ENCODE measurements at places on chromosomes 6 and 20. TPM values are rescaled to one million over a fixed set of nuclear protein-coding genes. Genes with fewer than 3 reads are reported as not detected.
A peak's percentile ranks its signal among the peaks of the same experiment; 100 is the strongest.

BMP5 gene
- total RNA-seq = 1.5 TPM

BMP2 gene
- total RNA-seq = 1.7 TPM

APMAP gene
- 44.5 TPM for total RNA-seq

KCNQ2 gene
- total RNA-seq = 0.19 TPM

FAM209A gene
- 0.23 TPM for total RNA-seq

DOK5 gene
- 25.5 TPM for total RNA-seq

TGIF2 gene
- total RNA-seq = 2.8 TPM

GRCh38 chr6:125114248-125114858 lies 39.2 kb upstream of the TPD52L1 start:
- peak; percentile 19 for DNase-seq

- DNase-seq = no peak
These were observed 17.1 kb downstream of the TGM3 start for GRCh38 chr20:2312876-2313275.

DNA sequence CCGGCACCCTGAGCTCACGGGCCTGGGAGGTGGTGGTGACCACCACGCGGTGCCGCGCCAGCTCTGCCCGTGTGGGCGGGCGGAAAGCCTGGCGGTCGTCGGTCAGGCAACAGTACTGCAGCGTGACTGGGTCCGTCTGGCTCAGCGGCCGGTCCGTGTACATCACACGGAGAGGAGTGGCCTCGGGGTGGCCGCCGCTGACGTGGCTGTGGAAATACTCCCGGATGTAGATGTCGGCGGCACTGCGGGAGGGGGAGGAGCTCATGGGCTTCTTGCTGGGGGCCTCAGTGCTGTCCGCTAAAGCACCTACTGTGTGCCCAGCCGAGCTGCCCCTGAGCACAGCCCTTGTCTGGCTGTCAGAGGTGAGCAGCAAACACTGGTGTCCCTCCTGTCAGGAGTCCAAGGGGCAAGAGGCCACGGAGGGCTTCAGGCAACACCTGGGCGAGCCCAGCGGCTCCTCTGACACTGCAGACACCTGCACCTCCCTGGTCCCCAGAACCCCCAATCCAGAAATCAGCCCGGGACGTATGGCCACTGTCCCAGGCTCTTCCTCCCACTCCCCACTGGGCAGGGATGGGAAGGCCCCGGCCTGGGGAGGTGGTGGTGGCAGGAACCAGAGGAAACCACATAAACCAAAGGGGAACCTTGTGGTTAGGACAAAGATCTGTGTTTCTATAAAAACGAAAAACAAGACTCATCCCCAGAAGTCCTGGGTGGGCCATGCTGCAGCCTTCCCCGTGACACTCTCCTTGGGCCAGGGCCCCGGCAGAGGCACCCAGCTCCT lies 6.5 kb downstream of the HELZ2 start:
- peak; percentile 51 for DNase-seq

- DNase-seq = no peak
These were observed 94.7 kb upstream of the PLCB4 start for GRCh38 chr20:8974009-8974708.

DNA sequence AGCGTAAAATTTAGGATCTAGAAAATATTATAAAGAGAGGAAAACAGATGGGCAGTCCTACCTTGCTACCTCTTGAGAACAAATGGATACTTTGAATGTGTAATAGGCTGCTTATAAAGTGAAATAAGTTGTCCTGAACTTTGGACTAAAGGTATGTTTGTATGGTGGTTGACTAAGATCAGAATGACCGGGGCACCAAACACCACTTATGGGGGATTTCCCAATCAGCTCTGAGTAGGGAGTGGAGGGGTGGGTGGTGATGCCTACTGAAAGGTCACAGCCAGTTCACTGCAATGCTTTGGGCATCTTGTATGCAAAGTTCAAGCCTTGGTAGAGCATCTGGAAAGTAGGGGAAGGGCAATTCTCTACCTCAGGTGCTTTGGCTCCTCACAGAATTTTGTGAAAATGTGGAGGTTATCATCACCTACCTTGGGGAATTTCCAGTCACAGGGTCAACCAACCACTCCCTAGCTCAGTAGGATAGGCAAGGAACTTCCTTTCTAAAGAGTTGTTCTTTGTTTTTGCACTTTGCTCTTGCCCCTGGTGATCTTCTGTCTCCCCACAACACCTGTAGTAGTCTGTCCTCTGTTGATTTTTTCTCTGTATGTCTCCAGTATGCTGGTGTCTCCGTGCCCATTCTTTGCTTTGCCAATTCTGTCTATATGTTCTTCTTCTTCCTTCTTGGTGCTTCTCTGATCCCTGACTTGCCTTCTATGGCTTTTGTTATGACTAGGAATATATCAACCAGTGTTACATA lies at the start of gene TRIM31:
Gene TRIM31, minus strand, starts transcription at position 88 of the 757 bp plus-strand sequence. CDS start 285 bp downstream, outside the sequence.
- DNase-seq = no peak

GRCh38 chr6:15044146-15044882 lies 201.6 kb upstream of the JARID2 start:
- DNase-seq = no peak

Measured in psoas muscle (tissue), 8 donors.